Vein endothelial cell (primary cell): ENCODE measurements at places on chromosomes 4 and X. TPM values are rescaled to one million over a fixed set of nuclear protein-coding genes. Genes with fewer than 3 reads are reported as not detected.

The GAGE12H gene
- not detected in 2 replicates for total RNA-seq

The MSANTD1 gene
- 0.33 and 1.1 TPM in 2 replicates for total RNA-seq

The SMIM10 gene
- 0.65 and 1.3 TPM in 2 replicates for total RNA-seq

The SOWAHB gene
- total RNA-seq, result not detected in 2 replicates
